ENCODE measurements at places on chromosomes 13 and 19.
A peak's percentile ranks its signal among the peaks of the same experiment; 100 is the strongest.

DNA sequence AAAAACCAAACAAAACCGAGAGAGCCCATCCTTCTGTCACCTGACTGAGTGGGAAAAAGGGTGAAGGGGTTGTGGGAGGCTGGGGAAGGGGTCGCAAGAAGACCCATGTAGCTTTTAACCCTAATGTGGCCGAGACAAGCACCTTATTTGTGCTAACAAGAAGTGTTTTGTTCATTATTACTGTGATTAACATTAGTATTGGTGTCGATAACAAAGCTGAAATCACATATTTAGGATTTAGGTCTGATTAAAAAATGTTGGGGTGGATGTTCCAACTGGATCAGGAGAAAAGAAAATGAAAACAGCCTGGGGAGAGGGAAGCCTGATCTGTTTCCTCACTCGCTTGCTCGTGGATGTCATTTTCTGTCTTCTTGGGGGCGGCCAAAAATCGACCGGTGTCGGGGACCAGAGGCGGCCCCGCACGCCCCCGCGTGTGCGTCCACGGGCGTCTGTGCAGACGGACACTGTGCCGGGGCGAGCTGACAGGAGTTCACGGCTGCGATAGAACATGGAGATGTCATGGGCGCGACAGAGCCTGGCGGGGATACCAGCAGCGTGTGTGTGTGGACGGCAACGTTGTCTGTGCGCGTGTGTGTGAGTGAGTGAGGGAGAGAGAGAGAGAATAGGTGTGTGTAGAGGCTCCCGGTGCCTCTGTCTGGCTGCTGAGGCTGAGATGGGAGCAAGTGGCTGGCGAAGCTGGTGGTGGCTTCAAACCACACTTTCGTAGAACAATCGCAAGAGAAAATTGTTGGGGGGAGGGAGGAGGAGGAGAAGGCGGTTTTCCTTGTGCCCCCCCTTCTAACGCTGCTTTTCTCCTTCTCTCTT, 29.1 kb downstream of the NFIX start:
- peak; percentile 13 for DNase-seq

GRCh38 chr13:31022928-31023530, 90.6 kb downstream of the TEX26 start:
- DNase-seq: no peak

- DNase-seq: no peak
Measured at GRCh38 chr19:18062028-18062427, 24.7 kb downstream of the IL12RB1 start.

GRCh38 chr19:56098731-56099568, 22.1 kb downstream of the ZNF787 start:
- no peak for DNase-seq

DNA sequence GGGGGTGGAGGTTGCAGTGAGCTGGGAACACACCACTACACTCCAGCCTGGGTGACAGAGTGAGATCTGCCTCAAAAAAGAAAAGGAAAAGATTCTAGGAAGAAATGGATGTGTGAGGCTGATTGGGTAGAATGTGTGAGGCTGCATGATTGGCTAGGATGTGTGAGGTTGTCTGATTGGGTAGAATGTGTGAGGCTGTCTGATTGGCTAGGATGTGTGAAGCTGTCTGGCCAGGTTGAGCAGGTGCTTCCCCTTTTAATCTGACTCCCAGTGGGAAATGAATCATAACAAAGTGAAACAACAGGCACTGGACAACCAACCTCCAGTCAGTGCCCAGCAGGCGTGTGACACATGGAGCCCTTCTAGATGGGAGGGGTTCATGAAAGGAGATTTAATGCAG, 14.7 kb downstream of the C13orf46 start:
- no peak for DNase-seq

GRCh38 chr13:77333594-77333993, 6.7 kb upstream of the MYCBP2 start:
- no peak for DNase-seq

DNA sequence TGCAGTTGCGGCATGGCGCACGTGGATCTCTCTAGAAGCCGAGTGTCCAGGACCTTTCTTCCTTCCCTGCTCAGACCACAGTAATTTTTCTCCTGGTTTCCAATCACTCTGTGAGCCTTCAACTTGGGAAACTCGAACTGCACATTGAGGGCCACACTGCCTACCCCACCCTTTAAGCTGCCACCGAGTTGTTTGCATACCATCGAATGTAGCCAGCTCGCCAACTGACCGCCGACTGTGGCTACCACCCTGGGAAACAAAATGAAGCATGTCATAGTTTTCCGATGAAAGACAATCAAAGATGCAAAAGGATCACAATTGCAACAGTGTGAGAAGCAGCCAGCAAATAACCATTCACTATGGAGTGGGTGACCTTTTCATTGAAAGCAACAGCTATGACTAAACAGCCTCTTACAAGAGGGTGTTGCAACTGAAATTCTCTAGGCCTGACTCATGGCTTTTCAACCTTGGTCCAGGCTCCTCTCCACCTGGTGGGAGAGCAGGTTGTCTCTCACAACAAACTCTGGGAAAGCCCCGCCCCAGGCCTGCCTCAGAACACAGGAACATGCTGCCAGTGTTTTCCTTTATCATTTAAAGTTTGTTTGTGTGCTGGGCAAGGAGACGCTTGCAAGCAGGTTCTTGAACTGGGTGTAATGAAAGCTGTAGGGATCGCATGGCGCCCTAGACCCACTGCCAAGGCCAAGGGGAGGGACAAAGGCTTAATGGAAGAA, 141.7 kb upstream of the SERP2 start:
- no peak for DNase-seq

DNA sequence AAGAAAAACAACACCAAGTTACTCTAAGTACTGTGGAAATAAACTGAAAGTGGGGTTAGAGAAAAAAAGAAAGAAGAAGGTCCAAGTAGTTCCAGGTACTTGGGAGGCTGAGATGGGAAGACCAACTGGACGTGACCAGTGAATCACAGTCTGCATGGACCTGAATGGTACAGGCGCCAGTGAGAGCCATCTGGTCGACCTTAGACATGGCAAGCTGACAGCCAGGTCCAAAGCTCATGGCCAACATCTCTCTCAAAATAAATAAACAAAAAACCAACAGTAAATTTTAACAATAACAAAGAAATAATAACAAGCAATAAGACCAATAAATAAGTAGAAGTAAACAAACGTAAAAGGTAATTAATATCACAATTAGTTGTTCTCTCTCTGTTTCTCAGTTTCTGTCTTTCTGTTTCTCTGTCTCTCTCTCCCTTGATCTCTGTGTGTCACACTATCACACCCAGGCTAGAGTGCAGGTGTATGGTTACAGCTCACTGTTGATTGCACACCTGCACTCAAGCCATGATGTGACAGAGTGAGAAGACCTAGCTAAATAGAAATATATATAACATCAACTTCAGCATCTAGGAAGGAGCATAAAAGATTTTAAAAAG, 31.6 kb upstream of the ZNF724 start:
- DNase-seq: no peak

DNA sequence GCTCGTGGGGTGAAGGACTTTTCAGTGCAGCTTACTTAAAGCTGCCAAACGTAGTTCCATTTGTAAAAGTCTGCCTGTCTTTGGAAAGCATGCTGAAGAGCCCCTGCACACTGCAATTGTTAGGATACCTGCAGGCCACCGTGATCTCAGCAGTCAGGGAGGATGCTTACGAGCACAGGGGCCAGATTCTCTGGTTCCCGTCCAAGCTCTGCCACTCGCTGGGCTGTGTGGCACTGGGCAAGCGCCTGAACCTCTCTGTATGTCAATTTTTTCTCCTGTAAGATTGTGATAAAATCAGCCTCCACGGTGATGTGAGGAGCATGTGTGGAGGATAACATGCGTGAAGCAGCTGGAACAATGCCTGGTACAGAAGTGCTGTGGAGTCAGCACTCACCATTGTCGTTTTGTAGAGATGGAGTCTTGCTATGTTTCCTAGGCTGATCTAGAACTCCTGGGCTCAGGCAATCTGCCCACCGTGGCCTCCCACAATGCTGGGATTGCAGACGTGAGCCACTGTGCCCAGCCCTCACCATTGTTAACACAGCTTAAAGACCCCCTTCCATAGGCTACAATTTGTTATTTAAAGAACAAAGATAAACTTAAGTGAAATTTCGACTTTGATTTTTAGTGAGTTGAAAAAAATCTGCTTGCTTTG, 3.5 kb downstream of the ADPRHL1 start:
- no peak for DNase-seq

DNA sequence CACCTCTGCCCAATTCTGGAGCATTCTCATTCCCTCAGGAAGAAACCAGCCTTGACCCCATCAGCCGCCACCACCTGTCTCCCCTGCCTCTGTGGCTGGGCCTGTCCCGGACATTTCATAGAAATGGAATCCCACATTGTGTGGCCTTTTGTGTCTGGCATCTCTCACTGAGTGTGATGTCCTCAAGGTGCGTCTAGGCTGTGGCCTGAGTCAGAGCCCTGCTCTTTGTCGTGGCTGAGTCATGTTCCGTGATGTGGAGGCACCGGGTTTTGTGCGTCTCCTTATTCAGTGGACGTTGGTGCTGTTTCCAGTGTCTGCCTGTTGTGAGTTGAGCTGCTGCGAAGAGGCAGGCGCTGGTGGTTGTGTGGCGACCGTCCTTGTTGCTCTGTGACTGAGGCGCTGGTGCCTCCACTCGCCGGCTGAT, 3.5 kb downstream of the FZR1 start:
- DNase-seq: no peak

DNA sequence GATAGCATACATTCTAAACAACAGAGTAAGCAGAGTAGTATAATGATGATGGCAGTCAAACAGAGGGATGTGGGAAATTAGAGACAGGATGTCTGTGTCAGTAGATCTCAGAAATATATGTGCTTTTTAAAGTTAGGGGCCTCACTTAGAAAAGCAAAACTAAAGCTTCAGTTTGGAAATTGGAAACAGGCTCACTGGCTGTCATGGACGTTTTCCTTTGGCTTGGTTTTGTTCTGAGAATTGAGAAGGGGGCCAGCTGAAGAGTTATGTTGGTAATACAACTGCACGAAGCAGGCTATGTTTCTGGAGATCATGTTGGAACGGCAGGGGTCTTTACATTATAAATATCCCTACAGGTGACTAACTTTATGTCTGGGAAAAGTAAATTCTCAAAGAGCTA, 261.3 kb downstream of the LMO7 start:
- DNase-seq: no peak

- no peak for DNase-seq
Measured at GRCh38 chr19:5632657-5633056, 9.8 kb downstream of the SAFB start.

- DNase-seq: no peak
Measured at GRCh38 chr13:48532256-48532505, 699 bp downstream of the RCBTB2 start.

DNA sequence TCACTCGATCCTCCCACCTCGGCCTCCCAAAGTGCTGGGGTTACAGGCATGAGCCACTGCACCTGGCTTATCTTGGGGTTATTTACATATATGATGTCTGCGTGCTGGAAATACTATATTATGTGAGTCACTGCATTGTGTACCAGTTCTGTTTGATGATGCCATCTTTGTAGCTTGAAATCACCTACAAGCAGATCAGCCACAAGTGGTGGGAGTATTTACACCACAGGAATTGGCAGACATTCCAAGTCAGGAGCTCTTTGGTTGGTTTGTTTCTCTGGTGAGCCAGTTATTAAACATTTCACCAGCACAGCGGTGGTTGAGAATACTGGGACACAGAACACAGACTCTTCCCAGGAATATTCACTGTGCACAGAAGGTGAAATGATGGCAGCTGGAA, 4.5 kb upstream of the TIMM44 start:
- no peak for DNase-seq

GRCh38 chr13:34247596-34247995, 429.6 kb downstream of the RFC3 start:
- no peak for DNase-seq

DNA sequence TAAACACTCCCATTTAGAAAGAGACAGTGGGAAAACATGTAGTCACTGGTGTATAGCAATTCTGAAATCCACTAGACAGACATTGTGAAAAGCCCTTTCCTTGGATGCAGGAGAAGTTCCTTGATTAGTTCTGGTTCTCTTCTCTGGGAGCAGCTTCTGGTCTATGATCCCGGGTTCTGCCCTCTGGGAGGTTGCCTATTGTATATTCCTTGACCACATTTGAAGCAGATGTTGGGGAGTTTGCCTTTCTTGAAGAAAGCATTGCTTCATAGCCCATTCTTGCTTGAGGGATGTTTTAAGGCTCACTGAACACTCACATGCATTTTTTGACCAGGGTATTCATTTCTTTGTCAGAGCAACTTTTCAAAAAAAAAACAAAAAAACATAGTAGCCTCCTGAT, 211.9 kb downstream of the NDFIP2 start:
- DNase-seq: no peak

- DNase-seq: no peak
Measured at GRCh38 chr13:98299966-98300350, 122.9 kb upstream of the RNF113B start.

DNA sequence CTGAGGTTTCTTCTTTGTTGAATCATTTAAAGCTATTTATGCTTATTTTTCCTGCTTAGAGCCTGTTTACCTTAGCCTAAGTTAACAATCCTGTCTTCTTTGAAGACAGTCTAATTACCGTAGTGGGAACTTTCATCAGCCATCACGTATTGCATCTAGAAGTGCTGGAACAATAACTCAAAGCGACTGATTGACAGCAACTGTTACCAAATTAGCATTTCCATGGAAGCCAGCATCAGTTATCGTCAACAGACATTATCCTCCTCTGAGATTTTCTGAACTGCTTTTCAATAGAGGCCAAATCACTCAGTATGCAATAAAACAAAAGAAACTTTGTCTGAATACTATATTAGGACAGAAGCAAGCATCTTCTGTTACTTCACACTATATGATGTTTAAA, 433.3 kb upstream of the SLITRK1 start:
- no peak for DNase-seq

DNA sequence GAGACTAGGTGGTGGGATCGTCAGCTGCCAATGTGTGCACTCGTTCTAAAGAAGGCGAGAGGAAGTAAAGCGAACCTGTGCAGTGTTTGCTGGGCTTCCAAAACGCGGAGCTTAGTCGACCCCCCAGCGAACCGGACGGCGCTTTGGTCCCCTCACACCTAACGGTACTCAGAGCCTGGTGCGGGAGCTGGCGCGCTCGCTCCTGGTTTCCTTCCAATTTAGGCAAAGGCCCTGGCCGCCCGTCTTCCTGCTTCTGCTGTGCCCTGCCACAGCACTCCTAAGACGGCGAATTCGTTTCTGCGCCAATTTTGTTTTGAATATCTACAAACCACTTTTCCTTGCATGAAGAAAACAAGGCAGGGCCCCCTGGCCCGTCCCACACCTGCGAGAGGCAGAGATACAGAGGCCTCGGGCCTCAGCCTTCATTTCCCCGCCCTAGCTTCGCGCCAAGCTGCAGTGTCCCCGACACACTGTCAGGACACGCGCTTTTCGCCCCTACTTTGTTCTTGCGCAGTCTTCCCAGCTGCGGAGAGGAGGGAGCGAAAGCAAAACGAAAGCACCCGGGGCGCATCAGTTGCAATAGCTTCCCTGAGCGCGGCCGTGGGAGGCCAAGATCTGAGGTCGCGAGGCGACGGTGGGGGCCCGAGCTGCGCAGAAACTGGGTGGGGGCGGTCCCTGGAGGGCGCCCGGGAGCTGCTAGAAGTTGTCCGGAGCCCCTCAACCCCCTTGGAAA, 111.9 kb downstream of the KCNRG start:
- DNase-seq: no peak

GRCh38 chr13:33008946-33009722, 7.1 kb upstream of the KL start:
- DNase-seq: no peak

GRCh38 chr19:10439588-10439987, 19.2 kb downstream of the PDE4A start:
- DNase-seq: no peak

- DNase-seq: no peak
Measured at GRCh38 chr13:97191615-97192014, 30.5 kb upstream of the MBNL2 start.

Data from NCI-H1694 treated with DMSO at 0.1 percent for 48 hours (cell line).